ENCODE measurements at places on chromosomes 1 and 21.

GRCh38 chr1:156431769-156432668 lies 63.0 kb downstream of the RHBG start:
- DNase-seq, result no peak

- DNase-seq, result no peak
Measured at GRCh38 chr1:25431955-25432719, 1.4 kb downstream of the MACO1 start.

DNA sequence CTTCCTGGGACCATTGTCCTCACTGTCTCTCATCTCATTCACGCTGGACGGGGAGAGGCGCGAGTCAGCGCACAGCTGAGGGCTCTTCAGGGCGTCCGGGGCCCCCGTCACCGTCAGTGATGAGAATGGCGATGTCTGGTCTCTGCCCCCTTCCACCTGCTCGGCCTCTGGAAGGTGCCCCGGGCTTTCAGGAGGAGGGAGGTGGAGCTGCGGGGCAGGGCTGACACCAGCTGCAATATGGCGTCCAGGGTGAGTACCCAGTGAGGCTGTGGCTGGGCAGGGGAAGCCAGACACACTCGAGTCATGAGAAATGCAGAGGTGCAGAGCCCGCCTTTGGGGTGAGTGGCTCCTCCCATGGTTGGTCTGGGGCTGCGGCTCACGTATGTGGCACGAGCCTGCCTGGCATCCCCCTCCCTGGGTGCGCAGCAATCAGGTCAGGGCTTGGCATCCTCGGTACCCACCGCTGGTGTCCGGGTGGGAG lies 15.1 kb downstream of the MORN1 start:
- no peak for DNase-seq

GRCh38 chr1:36178471-36179219 lies 22.7 kb downstream of the MAP7D1 start:
- no peak for DNase-seq

GRCh38 chr1:154770897-154771594 lies 99.0 kb downstream of the KCNN3 start:
- no peak for DNase-seq

- DNase-seq, result no peak
Measured at GRCh38 chr1:159473335-159473734, 33.8 kb downstream of the OR10J1 start.

DNA sequence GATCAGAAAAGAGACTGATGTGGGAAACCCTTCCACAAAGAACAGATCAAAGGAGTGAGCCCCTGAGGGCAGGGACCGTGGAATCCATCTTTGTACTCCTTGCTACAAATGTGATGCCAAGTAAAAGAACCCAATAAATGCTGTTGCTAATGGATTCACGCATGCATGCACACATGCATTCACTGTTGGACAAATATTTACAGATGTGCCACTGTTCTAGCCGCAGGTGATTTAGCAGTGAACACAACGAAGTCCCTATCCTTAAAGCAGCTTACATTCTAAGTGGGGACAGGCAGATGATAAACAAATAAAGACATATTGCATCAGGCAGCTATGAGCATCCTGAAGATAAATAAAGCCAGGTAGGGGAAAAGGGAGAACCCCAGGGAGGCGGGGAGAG lies 67.8 kb downstream of the ITPKB start:
- no peak for DNase-seq

- DNase-seq, result no peak
Measured at GRCh38 chr1:211485480-211485857, 6.5 kb downstream of the RD3 start.

- no peak for DNase-seq
Measured at GRCh38 chr1:235817101-235817728, 49.5 kb downstream of the LYST start.

DNA sequence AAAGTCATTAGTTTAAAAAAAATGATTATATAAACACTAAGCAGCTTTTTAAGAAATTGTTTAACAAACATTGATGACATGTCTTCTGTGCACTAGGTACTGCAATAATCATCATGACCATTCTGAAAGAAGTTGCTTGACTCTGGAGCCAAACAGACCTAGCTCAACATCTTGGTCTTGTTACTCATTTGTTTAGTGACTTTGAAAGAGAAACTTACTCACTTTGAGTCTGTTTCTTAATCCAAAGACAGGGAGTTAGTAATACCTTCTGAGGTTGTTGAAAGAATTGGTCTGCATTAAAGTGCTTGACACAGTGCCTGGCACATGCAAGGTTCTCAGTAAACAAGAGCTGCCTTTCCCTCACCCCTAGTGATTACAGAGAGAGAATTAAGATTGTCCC lies 84.4 kb downstream of the SGIP1 start:
- no peak for DNase-seq

GRCh38 chr1:1624443-1625403 lies 7.2 kb upstream of the MMP23B start:
- DNase-seq, result no peak

DNA sequence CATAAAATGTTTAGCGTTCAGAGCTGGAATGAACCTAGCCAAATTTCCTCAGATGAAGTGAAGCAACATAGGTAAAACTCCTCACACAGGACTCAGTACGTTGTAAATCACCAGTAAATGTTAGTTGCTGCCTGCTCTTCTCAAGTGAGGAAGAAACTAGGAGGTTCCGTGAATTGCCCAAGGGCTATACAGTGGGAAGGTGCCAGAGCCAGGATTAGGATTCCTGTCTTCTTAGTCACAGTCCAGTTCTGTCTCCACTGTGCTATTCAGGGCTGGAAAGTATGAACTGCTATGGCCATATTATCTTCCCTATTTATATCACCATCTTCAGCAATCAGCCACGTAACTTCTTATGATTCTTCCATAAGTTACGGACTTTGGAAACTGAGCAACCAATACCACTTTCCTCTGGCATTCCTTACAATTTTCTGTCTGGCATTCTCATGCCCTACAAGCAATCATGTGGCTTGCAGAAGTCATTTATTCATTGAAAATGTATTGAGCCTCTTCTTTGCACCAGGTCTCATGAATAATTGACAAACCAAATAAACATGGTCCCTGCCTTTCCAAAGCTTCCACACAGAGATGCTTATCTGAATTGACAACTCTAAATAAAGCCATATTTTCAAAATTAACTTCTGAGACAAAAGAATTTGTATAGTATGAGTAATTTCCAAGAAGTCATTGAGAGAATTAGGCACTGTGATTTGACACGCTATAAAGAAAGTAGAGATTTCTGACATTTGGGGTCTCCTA lies 271.6 kb upstream of the SGIP1 start:
- DNase-seq, result no peak

- DNase-seq, result no peak
Measured at GRCh38 chr1:206471415-206471801, 1.1 kb downstream of the IKBKE start.

DNA sequence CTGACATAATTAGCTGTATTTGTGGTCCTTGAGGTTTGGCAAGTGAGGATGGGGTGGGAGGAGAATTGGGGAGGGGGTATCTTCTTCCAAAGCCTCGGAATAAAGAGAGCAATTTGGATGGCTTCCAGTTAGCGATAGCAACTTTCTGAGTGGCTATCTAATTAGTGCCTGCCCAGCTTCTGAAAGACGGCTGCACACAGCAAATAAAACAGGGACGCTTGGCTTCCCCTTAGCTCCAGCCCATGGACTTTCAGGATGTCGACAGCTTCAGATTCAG lies 31.1 kb downstream of the KLHDC7A start:
- DNase-seq, result no peak

- no peak for DNase-seq
Measured at GRCh38 chr1:111903871-111904449, 85.5 kb downstream of the KCND3 start.

DNA sequence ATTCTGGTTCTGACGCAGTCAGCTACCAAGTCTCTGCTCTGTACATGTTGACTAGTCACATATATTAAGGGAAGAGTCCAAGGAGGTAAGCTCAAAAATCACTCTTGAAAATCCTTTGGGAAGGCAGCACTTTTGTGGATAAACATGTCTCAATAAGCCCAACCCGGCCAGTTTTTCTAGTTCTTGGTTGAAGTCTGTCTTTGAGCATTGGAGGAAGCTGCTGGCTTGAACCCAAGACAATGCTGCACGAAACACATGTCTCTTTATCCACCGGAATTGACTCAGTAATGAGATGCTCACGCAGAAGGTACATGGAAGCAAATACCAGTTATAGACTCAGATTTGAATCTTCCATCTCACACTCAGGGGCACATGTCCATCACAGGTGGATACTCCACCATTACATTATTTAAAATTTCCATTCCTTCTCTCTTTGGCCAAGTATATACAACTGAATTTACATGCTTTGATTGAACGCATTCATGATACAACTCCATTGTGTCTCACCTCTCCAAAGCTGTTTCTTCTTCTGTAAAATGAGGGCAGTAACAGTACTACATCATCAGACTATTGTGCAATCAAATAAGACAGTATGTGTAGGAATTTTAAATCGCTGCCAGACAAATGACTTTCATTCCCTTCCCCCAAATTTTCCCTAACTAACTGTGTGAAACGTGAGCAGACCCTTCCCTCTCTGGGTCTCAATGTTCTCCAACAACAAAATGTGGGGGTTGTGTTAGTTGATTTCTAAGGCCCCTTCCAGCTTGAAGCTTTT lies 9.6 kb upstream of the GUCA2A start:
- no peak for DNase-seq

DNA sequence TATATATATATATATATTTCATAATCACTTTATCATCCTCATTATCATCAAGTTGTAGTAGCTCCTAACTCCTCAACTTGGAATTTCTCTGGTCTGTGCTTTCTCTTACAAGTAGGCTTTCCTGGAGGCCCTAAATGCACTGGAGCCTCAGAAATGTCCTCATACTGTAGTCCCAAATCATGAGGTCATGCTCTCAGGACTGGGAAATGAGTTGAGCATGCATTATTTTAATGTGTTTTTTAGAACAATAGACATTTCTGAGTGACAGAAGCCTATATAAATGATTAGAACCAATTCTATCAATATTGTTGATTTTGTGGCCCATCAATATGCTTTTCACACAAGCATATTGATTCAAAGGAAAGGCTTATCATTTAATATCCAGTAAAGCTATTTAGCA lies 42.9 kb upstream of the C1orf105 start:
- DNase-seq, result no peak

DNA sequence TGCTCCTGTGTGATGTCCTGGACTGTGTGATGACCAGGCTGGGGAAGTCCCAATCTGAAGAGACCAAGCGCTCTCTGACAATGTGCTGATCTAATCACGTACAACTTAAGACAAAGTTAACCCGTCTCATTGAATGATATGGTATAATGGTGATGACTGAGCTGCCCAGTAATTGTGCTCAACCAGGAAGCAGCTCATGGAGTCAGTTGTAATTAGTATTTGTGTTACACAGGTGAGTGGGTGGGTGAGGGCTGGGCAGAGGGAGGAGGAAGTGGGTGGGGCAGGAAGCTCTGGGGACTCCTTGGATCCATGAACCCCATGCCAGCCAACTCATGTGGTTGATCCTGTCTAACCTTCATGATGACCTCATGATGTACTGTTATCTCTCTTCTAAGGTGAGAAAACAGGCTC lies 8.7 kb upstream of the ECE1 start:
- DNase-seq, result no peak

DNA sequence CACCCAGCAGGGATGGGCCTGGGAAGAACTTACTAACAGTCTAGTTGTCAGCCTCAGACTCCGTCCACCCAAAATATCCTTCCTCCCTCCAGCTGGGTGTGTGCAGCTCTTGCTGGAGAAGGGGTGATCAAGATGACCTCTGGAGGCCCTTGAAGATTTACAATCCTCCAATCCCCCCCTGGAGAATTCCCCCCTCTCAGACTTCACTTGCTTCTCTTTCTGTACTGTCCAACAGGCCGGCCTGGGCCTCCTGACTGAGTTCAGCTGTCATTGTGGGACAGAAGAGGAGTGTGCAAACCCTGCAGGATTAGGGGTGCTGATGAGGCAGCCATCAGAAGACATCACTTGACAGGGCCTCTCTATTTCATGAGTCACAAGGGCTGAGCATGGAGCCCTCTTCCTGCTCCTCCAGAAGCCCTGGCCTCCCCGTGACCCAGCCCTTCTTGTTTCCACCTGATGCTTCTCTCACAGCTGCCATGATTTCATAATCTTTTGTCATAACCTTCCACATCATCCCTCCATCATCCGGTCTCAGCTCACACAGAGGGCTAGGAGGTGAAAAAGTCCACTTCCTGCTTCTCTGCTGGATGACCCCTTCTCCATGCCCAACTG lies 17.5 kb upstream of the IGFN1 start:
- DNase-seq, result no peak

DNA sequence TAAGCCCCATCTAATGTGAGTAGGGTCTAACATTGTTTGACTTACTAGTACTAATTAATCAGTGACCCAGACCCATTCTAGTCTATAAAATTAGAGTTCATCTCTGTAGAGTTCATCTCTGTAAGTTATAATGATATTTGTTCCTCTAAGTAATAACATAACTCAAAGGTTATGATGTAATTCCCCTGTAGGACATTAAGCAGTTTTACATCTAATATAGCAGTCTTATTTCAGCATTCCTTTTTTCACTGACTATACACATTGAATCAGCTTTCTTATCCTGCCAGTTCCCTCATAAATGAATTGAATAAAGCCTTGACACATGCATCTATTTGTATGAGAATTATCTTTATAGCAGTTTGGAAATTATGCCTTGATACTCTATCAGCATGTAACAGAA lies 90.9 kb downstream of the SH3GLB1 start:
- DNase-seq, result no peak

DNA sequence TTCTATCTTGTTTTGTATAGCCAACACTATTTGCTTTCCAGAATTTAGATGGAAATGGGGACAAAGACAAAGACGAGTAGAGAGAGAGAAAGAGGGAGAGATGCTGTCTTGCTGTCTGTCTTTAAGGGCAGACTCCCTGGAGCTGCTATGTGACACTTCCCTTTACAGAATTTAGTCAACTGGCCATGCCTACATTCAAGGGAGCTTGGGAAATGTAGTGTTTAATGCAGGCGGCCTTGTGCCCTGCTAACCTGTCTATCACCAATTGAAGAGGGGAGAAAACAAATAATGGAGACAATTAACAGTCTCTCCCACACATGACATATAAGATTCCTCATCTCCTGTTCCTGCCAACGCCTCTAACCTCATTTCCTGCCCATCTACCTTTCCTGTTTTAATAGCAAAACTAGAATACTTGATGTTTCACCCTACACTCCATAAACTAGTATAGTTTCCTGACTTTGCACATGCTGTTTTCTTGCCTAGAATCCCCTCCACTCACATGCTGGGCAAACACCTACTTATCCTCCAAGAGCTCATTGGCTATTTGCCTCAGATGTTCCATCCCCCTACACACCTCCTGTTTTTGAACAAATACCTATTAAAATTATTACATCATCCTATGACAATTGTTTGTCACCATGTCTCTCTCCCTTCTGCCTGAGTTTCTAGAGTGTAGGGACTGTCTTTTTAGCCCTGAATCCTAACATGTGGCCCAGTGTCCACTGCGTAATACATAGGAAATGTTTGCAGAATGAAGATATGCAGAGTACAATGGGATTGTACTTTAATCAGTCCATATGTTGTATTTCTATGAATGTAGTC lies 117.2 kb downstream of the SLC25A24 start:
- DNase-seq, result no peak

GRCh38 chr1:95236784-95237575 lies 3.0 kb downstream of the RWDD3 start:
- no peak for DNase-seq

- DNase-seq, result no peak
Measured at GRCh38 chr1:64470665-64471217, 812 bp downstream of the CACHD1 start.

- no peak for DNase-seq
Measured at GRCh38 chr1:107250169-107250568, 109.3 kb downstream of the NTNG1 start.
